RKO (cell line): ENCODE measurements at places on chromosomes 2 and 18.

GRCh38 chr2:88011011-88011410 lies 5.3 kb downstream of the RNU2-63P start:
- DNase-seq, result no peak

DNA sequence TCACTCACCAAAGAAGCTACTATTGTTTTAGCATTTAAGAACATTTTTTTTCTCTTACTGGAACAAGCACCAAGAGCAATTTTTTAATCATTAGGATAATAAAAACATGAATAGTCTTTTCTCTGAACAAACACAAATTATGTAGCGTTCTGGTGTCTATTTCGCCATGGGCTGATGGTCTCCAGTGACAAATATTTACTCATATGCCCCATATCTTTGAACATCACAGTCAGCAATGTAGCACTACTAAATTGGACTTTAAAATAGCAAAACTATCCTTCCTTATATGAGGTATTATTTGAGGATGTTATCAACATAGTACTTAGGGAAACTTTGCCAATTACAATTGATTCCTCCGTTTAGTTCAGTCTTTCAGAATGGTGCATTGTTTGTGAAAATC lies 1326.0 kb upstream of the ZEB2 start:
- DNase-seq, result no peak

DNA sequence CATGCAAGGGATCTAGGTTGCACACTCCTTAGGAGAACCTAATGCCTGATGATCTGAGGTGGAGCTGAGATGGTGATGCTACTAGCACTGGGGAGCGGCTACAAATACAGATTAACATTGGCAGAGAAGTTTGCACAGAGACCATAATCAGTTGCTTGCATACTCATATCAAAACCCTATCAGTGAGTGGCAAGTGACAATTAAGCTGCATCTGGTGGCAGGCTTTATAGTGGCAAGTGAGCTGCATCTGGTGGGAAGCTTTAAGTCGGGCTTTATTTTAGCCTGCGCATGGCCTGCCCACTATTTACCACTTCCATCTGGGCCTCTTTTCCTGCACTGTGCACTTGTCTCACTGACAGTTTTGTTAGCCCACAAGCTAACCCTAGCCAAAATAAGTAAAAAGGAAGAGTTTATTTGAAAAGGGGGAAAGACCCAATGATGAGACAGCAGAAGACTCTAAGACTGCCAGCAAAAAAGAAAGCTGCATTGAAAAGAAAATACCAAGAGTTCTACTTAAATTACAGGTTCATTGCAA lies 140.9 kb upstream of the B3GNT2 start:
- no peak for DNase-seq

- DNase-seq, result no peak
Observed at GRCh38 chr2:64052463-64053241, 33.4 kb upstream of the VPS54 start.

DNA sequence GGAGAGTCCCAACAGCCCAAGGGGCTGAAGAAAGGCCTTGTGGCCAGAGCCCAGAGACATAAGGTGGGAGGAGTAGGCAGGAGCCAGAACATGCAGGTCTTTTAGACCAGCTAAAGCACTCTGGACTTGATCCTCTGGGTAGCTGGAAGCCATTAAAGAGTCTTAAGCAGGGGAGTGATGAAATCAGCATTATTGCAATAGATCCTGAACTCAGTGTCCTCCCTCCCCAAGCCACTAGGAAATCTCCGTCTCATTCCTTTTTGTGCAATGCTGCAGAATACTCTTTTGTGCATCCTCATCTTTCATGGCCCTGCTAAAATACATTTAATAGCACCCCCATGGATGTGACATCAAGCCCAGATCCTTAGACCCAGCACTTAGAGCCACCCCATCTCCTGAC lies 58.6 kb upstream of the ZCCHC2 start:
- no peak for DNase-seq

DNA sequence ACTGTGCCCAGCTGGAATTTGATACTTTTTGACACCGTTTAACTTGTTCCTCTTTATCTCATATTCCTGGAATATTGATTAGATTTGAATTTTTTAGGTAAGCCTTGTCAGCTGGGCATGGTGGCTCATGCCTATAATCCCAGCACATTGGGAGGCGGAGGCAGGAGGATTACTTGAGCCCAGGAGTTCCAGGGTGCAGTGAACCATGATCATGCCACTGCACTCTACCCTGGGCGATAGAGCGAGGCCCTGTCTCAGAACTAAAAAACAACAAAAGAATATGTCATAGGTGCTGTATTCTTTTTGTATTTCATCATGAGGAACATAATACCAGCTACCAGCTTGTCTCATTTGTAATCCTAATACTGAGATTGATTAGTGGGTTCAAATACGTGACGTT lies 90.3 kb downstream of the ZNF532 start:
- no peak for DNase-seq

DNA sequence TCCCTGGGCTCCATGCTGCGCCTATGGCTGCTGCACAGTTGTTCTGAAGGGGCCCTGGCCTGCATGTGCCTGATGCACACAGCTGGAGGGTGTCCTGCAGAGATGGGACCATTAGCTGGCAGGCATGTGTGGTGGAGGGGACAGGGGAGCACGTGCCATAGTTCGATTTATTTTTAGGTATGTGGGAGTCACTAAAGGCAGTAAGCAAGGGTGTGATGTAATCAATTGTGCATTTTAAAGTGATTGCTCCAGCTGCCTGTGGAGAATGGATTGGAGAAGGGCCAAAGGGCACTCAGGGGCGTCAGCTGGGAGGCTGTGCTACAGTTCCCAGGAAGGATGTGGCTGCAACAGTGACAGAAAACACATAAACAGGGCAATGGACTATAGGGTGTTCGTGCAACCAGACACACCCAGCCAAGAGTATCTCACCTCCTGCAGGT lies 205.1 kb downstream of the ARL4C start:
- no peak for DNase-seq

- no peak for DNase-seq
Observed at GRCh38 chr2:102063487-102063911, 71.7 kb downstream of the IL1R2 start.

DNA sequence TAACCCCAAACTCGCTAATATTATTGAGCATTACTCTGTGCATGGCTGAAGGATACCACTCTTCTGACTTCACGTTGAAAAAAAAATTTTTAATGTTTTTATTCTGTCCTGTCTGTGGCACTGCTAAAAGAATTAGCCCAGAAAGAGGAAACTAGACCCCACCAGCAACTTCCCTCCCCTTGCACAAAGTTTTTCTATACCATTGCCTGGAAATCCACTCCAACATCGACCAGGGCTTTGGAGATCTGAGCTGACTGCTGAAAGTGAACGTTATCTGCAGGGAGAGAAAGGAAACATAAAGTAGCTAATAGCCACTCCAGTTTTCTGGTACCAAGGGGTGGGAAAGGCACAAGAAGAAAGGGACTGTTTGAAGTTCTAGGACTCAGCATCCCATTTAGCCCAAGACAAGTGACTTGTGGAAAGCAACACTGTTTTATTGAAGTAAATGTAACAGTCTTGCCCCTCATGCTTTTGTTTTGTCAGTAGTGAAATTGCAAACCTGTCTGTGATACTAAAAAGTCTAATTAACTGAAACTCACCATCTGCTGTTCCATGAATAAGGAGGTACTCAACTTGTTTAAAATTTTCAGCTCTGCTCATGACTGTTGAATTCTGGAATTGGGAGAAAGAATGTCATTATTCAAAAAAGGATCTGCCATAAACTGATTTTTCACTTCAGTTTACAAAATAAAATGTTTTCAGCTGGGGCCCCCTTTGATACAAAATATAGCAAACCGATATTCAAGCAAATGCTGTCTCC lies 79.1 kb downstream of the DPP4 start:
- DNase-seq, result no peak

DNA sequence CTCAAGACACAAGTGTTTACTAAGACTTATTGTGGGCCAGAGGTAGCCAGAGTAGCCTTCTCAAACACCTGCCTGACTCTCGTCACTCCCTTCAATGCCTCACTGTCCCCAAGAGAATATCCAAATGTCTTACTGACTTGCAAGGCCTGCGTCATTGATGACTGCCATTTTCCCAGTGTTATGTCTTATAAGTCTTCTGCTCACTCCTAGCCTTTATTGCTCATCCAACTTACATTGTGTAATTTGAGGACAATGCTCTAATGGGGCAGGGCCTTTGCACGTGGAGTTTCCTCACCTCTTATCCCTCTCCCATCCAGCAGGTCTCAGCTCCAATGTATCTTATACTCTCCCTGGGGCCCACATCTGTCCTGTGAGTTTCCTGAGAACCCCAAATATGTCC lies 10.1 kb upstream of the CD226 start:
- no peak for DNase-seq

GRCh38 chr2:186327251-186327868 lies 158.7 kb upstream of the ZC3H15 start:
- DNase-seq, result no peak

- peak; percentile 91 for DNase-seq
Observed at GRCh38 chr2:73112913-73113854, at the start of gene RAB11FIP5. Gene RAB11FIP5, minus strand, starts transcription at chr2:73112948. Its CDS starts 171 bp downstream, at chr2:73112777.

DNA sequence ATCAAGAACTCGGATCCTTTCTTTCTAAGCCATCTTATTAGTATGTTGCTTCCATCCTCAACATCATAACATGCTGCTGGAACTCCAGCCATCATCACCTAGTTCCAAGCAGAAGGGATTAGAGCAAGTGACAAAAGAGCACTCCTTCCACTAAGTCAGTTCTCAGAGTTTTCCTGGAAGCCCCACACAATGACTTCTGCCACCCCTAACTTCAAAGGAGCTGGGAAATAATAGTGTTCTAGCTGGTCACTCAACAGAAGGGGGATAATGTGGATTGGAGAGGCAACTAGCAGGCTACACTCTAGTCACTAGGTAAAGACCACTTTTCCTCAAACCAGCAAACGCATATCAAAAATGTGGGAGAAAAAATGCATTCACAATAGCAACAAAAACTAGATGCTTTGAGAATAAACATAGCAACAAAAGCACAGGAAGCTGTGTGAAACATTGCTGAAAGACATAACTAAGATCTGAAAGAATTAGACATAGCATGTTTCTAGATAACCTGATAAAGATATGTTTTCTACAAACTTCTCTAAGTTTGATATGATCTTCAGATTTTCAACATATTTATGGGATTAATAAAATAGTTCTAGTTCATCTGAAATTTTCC lies 39.5 kb downstream of the COX7A2L start:
- DNase-seq, result no peak

- DNase-seq, result peak; percentile 54
Observed at GRCh38 chr2:157468931-157469708, 25.2 kb upstream of the CYTIP start.

DNA sequence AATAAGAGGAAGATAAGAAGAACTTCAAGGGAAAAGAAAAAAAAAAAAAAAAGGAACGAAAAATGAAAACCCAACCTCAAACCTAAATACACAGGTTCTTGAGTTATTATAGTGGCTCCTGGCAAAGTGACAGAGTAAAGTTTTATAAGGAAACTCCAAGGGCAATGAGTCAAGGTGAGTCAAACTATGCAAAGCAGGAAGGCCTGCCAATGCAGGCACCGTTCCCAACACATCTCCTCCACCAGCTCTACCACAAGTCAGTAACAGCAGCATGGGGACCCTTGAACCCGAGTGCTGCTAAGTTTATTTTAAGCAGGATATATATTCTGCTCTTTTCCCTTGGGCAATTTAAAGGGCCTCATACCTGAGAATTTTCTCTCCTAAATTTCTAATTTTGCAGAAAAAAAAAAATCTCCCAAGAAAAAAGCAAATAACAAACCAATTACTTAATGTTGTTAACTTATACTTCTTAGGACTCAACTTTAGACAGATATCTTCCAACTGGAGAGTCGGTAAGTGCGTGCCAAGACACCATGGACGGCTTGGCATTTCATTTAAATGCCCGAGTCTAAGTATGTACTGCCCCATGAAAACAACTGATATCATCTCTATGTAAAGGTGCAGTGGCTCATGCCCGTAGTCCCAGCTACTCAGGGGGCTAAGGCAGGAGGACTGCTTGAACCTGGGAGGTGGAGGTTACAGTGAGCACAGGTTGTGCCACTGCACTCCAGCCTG lies 75.7 kb upstream of the TFCP2L1 start:
- peak; percentile 86 for DNase-seq

- no peak for DNase-seq
Observed at GRCh38 chr2:167962436-167963226, 284.8 kb downstream of the STK39 start.

GRCh38 chr18:47898055-47898454 lies 32.4 kb downstream of the SMAD2 start:
- DNase-seq, result no peak

DNA sequence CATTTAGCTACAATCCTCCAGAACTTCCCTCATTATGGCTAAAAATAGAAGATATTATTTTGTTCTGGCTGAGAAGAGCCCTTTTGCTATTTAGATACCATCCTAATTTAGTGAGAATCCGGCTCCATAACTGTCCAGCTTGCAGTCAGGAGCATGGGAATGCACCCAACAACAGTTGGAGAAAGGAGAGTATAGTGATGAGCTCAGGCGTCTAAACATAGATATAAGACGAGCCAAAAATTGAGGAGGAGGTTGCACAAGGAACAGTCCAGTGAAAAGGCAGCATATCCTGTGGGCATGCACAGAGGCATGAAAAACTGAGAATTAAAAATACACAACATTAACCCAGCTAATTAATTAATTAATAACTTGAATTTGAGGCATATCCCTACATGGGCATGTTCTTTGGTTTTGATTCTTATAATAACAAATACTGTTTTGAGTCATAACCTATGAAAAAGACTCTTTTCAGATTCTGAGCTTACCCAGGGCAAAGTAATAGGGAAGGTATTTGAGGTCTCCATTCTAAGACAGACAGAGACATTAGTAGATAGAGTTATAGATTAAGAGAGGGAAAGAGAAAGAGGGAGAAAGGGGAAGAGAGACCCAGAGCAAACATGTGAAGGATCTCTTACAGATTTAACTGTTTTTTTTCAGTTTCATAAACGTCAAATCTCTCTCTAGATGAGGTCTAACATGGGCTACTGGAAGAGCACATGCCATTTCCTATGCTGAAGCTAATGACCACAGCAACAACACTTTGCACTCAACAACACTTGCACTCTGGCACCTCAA lies 311.2 kb downstream of the OSR1 start:
- DNase-seq, result no peak
